ENCODE measurements at places on chromosomes 16 and 17.
A peak's percentile ranks its signal among the peaks of the same experiment; 100 is the strongest.

DNA sequence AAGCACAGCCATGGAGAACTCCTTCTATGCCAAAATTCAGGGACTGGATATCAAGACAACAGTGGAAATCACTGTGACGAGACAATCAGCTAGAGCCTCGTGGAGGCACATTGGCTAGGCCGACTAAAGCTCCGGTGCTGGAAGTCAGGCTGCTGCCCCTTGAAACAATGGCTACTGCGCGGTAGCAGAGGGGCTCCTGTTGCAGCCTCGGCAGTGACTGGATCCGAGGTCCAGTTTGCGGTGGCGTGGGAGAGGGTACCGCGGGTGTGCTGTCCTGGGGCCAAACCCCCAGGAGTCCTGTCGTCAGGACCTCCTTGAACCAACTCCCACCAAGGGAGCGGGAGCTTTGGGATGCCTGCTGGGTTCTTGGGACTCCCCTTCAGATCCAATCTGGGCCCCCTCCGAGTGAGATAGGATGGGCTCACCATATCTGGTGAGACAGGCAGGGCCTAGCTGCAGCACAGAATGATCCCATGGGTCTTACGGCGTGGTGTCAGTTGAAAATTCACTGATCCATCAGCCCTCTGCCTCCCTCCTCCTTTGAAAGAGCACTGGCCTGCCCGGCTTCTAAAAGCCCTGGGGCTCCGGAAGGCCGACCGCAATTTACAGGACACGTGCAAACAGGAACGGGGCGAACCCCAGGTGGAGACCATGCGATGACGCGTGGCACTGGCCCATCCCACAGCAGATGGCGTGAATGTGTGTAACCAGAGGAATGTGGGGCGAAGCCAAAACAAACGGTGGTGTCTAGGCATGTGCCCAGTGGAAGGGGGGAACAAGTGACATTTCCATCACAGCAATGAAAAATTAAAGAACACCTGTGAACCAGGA, 15.8 kb upstream of the KCNJ18 start:
- DNase-seq, result no peak

DNA sequence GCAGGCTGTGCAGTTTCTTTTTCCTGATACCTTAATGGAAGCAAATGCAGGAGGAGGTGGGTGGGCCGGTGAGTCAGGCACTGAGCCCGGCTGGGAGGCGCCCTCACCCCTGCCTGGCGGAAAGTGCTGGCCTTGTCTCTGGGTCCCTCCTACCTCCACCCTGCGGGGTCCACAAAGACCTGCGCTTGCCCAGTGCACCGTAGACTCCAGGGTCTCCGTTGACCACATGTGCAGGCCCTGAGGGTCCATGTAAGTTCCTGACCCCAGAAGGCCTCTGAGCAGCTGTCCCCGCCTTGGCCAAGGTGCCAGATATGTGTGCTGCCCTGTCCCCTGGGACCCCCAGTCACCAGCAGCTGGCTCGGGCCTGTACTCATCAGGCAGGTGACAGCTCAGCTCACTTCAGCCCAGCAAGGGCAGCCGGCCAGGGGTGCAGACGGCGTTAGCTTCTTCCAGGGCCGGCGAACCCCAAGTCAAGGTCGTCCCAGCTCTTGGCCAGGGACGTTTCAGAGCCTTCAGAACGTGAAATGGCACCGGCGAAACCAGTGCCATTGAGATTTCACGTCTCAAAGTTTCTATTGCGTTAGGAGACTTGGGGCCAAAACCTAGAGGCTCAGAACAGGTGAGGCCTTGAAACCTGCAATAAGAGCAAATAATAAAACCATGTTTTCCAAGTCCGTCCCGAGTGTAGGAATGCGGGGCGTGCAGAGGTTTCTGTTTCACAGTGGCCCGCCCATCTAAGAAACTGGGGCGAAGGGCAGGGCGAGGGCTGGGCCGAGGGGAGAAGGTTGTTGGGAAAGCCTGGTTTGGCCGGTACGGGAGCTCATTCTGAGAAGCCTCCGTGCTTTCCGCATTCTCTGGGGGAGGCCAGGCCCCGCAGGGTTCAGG, 12.1 kb downstream of the METRNL start:
- no peak for DNase-seq

DNA sequence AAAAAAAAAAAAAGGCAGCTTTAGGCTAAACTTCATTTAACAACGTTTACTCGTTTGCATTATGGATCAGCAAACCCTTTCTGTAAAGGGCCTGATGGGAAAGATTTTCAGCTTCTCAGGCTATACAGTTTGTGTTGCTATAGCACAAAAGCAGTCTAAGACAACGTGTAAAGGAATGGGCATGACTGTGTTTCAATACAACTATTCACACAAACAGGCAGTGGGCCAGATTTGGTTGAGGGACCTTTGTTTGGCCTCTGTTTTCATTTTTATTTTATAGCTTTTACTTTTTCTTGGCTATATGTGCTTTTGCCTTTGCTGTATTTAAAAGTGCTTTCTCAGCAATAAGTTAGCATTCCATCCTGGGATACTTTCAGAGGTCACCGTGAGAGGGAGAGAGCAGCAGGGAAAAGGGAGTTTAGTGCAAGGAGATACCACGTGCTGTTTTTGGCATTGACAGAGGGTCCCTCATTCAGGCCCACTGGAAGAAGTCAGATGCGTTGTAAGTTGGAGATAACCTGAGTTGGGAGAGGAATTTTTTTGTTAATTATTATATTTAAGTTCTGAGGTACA, 335.6 kb downstream of the UTP18 start:
- no peak for DNase-seq

GRCh38 chr17:78798695-78799559, 16.9 kb upstream of the CYTH1 start:
- DNase-seq, result no peak

DNA sequence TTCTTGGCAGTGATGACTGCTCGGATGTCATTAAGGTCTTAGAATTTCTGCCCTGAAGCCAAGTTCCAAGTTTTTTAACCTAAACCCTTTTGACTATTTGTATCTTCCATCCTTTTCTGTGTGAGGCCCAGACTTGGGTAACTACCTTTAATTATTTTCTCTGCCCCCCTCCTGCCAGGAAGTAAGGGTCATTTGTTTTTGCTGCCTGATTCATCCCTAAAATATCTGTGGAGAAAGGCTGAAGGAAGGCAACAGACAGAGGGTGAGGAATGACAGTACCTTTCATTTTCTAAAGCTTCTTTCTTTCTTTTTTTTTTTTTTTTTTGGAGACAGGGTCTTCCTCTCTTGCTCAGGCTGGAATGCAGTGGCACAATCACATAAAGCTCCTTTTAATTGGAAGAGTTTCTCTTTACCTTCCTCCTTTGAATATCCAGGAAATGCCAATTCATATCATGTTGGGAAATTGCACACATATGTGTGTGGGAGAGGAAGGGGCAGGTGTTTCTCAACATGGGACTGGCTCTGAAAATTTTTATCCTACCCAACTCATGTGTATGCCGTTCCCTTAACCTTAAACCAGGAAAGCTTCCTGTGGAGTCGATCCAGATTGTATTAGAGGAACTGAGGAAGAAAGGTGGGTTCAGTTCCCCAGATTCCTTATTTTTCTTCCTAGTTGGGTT, 957 bp downstream of the VPS25 start:
- no peak for DNase-seq

DNA sequence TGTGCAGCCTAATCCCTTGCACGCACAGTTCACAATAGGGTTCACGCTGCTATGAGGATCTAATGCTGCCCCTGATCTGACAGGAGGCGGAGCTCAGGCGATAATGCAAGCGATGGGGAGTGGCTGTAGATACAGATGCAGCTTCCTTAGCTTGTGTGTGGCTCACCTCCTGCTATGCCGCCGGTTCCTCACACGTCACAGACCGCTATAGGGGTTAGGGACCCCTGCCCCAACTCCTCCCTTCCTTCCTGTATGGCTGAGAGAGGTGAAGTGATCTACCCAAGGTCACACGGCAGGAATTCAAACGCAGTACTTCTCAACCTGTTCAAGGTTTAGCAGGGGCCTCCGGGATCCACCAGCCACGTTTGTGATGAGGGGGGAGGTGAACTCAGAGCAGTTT, 13.4 kb upstream of the PLLP start:
- no peak for DNase-seq

DNA sequence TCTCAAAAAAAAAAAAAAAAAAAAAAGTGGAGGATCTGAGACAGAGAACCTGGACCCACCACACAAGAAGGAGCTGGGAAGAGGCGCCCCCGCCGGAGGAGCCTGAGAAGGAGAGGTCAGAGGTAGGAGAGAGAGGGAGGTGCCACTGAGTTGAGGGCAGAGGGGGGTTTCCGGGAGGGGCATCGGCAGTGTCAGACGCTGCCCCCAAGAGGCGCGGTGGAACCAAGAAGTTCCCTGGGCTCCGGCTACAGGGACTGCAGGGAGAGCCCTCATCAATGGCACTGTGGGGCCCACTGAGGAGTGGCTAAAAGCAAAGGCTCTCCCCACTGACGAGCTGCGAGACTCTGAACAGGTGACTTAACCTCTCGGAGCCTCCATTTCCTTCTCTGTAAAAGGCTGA, 4.2 kb downstream of the CCDC42 start:
- DNase-seq, result no peak

DNA sequence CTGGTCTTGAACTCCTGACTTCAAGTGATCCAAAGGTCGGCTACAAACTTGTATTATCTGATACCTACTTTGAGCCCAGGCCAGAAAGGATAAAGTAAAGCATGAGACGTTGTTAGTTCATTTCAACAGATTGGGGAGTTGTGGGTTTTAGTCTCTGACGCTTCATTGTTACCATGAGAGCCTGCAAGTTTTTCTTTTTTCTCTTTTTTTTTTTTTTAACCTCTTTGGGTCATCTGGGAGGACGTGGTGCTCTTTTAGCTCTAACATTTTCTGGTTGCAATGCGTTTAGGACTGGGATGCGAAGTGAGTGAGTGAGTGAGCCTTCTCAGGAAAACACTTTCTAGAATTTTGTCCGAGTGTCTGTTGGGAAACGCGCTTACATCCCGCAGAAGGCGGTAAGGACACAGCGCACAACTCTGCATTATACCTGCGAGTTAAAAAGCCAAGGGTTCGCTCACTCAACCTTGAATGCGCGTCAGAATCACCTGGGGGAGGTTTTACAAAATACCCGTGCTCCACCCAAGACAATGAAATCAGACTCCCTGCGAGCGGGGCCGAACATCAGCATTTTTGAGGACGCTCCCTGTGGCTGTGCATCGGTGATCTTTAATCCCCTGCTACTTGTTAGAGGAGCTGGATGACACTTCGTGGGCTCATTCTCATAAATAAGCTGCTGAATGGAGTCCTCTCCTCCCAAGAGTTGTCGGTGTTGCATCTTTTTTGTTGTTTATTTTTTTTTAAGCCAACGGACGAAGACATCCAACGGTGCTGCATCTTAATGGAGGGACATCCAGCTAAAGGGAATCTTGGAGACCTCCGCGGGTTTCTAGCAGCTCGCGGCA, 629 bp upstream of the RNF135 start:
- peak; percentile 47 for DNase-seq

- no peak for DNase-seq
Measured at GRCh38 chr16:80161799-80162739, 378.7 kb upstream of the DYNLRB2 start.

DNA sequence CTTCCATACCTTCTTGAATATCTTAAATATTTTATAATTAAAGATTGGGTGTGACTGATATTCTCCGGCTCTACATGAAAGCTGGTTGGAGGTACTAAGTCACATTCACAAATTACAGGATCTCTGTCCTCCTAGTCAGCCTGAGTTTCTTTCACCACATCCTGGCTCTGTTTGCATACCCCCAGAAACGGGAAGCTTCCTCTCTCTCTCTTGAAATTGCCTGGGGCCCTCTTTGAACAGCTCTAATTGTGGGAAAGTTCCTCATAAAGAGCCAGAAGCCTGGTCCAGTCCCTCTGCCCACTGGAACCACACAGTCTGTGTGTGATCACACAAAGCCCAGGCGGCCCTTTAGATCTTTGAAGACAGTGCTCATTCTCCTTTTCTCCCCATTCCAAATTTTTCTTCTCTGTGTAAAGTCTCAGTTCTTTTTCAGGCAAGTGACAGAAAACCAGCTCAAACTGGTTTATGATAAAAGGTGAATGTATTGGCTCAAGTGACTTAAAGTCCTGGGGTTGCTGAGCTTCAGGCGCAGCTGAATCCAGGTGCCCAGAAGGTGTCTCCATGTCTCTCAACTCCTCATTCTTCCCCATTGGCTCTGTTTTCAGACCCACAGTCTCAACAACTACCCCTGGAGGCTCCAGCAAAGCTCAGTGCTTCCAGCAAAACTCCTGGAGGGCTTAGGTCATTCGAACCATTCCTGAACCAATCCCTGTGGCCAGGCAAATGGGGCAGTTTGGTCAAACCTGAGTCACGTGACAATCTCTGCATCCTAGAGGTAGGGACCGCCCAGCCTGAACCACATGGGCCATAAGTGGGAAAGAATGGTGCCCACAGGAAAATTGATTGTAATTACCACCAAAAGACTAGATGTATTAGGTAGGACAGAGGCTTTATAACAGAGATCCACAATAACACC, 8.5 kb upstream of the RAI1 start:
- no peak for DNase-seq

GRCh38 chr17:4870855-4871254, 28.5 kb upstream of the C17orf107 start:
- no peak for DNase-seq

DNA sequence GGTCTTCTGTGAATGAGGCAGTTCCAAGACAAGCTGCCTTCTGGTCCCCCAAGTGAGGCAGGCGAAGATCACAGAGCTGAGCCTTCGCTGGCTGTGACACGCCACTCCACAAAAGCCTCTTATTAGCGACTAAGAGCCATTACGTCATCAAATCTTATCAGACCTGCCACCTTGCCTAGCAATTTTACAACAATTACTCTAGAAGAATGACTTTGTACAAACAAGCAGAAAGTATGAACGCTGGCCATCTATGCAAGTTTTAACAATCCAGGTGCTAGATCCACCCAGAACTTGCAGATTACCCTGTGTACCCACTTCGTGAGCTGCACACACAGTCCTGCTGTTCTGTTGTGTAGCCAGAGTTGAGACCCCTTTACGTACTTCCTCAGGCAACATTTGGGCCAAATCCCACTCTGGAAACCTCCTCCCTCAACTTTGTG, 3.8 kb upstream of the ICAM2 start:
- no peak for DNase-seq

DNA sequence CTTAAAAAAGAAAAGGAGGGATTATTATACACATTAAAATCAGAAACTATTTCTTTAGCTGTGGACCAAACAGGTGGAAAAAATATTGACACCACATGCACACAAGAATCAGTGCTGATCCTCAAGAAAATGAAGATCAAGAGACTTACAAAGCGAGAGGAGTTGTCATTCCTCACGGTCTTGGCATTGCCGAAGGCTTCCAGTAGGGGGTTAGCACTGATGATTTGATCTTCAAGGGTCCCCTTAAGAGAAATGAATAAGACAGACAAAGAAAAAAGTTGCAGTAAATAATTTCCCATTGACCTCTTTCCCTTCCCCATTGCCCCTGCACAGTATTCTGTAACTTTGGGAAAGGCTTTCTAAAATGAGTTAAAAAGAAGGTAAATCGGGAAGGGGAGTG, 6.0 kb downstream of the MYH4 start:
- DNase-seq, result no peak

Measured in NCI-H187 (cell line).